ENCODE measurements at places on chromosomes 6 and 20. TPM values are rescaled to one million over a fixed set of nuclear protein-coding genes. Genes with fewer than 3 reads are reported as not detected.

DNA sequence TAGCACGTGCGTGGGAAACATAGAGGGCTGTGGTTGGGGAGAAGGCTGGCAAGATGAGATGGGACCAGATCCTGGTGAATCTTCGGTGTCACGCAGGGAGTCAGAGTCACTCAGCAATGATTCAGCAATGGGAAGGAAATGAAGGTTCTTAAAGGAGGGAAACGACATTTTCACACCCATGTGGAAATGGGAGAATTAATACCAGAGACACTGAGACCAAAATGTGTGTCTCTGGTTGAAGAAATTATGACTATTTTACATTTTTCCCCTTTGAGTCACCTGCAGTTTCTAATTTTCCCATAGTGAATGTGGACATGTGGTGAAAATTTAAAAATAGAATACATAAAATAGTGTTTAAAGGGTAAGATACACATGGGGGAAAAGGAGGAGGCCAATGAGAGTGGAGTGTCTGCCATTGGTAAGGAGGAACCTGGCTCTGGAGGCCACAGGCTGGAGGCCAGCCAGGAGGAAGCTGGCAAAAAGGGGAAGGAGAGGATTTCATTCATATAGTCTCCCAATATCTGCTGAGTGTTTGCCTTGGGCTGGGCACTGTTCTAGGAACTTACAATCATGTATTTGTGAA is 17.5 kb downstream of the NRN1 start:
- DNase-seq: no peak

- DNase-seq: peak; percentile 63
These were observed 40.1 kb downstream of the CDH22 start for GRCh38 chr20:46268131-46268614.

- DNase-seq: no peak
These were observed 464.1 kb upstream of the ARID1B start for GRCh38 chr6:156313037-156313436.

DNA sequence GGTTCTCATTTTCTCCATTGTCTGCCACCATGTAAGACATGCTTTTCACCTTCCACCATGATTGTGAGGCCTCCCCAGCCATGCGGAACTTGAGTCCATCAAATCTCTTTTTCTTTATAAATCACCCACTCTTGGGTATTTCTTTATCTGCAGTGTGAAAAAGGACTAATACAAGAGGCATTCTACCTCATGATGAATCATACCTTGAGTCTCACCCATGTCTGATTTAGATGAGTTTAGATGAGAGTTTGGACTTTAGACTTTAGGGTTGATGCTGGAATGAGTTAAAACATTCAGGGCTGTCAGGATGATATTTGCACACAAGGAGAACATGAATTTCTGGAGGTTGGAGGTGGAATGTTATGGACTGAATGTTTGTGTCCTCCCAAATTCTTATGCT is 545.6 kb downstream of the C6orf118 start:
- DNase-seq: no peak

DNA sequence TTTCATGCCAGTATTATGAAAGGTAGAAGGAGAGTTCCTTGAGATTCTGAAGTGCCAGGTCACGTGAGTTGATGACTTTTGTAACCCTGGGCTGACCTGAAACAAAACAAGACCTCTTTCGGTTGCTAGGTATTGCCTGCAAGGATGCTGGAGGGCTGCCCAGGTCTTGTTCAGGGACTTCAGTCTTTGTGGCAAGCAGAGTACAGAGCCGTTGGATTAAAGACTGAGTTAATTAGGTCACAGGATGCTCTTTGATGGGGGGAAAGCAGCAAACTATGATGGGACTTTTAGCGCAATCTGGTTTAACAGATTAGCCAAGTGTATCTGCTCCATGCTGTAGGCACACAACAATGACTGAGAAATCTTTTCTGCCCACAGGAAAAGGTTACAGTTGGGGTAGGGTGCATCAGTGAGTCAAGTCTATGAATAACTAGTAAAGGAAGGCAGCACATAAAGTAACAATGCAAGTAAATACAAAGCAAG is 12.8 kb upstream of the ELOVL5 start:
- no peak for DNase-seq

DNA sequence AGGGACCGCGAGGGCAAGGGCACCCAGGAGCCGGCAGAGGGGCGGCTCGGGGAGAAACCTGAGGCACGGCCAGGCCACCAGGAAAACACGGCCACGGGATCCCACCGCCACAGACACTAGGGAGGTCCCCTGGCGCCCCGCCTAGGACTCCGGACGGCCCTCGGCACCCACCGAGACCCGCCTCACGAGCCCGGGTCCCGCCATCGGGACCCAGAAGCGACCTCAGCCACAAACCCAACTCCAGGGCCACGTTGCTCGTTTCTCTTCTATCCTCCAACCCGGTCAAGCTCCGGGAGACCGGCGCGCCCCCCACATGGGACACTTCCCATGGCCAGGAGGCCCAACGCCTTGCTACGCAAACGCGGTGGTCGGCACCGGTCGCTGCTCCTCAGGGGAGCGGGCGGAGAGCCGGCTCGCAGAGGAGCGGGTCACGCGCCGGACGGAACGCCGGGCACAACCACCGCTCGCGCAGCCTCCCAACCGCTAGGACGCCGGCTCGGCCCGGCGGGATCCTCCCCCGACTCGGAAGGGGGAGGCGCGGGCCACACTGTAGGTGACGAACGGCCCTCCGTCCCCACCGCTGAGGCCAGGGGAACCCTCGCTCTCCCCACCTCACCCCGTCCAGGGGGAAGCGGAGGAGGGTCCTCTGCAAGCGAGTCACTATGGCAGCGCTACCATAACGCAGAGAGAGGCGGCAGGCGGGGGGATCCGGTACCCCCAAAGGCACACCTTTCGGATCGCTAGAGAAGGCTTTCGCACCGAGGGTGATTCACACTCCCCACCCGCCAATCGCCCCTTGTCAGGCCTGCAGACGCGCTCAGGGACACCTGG is 1514.1 kb upstream of the DEFB115 start:
- DNase-seq: no peak

Gene AK9
- 12.3 TPM for polyA plus RNA-seq

Gene RSPH9
- 1.6 TPM for polyA plus RNA-seq

Measured in renal pelvis (tissue), 12 donors.